SJCRH30 (cell line): ENCODE measurements at places on chromosomes 3 and 15. TPM values are rescaled to one million over a fixed set of nuclear protein-coding genes. Genes with fewer than 3 reads are reported as not detected.

Gene AADACL2
- not detected in 2 replicates for total RNA-seq

DNA sequence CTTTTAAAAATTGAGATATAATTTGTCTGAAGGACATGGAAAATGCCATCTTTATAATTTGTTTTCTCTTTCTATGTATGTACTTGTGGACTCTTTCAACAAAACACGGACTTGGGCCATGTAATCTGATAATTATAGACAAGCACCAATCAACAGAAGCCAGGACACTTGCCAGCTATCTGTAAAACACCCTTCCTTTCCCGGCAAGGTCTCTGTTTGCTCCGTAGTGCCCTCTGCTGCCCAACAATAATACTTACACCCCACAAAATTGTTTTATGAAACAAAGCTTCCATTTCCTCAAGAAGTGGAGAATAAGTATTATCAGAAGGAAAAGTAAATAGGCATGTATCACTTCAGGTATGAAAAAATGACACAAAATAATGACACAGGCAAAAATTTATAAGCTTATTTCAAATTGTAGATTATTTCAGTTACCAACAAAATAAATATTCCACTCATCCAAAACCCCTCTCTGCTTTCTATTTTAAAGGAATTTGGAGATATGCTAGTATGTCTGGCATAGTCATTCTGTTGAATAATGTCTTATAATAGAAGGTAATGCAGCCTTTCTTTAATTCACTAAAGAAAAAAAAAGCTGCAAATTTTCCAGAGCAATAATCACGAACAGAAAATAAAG lies 32.8 kb downstream of the MYH15 start:
- peak; percentile 45 for DNase-seq

GRCh38 chr15:76359152-76359551 lies 22.6 kb downstream of the ISL2 start:
- no peak for DNase-seq

GRCh38 chr15:36067483-36068274 lies 511.7 kb upstream of the CDIN1 start:
- DNase-seq = no peak

GRCh38 chr3:132723024-132723950 lies 1.1 kb upstream of the NPHP3 start:
- DNase-seq = no peak

GRCh38 chr3:147090461-147090860 lies 315.9 kb downstream of the ZIC4 start:
- DNase-seq = no peak

Gene BOC
- 13.4 and 15.3 TPM in 2 replicates for total RNA-seq

DNA sequence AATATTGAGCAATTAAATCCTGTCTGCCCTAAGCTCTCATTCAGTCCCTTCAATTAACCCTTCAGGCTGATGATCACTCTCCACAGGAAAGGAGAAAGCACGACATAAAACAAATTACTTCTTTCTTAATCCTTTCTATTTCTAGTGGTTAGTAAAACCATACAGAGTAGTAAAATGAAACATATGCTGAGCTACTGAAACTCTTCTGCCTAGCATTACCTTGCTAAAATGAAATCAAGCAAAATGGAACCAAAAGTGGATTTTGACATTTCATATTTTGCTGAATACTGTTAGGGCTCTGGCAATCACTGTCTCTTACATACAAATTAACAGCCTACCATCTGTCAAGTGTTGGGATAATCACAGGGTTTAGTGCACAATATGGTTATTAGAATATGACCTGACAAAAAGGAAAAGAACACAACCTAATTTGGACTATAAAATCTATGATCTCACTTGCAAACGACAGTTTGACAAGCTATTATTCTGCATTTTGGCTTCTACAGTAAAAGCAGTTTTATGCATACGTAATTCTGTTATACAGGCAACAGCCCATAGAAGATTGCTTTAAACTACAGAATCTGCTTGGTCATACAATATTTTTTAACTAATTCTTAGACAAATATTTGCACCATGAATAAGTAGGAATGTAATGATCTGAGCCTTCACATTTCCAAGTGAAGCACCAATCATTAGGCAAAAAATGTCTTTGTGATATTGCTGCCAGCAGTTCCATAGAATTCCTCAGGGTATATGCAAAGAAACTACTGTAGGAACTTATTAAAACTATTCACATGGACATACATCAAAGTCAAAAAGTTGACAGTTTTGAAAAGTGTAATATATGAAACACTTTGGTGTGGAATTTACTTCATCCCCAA lies 105.0 kb downstream of the FHIT start:
- no peak for DNase-seq

DNA sequence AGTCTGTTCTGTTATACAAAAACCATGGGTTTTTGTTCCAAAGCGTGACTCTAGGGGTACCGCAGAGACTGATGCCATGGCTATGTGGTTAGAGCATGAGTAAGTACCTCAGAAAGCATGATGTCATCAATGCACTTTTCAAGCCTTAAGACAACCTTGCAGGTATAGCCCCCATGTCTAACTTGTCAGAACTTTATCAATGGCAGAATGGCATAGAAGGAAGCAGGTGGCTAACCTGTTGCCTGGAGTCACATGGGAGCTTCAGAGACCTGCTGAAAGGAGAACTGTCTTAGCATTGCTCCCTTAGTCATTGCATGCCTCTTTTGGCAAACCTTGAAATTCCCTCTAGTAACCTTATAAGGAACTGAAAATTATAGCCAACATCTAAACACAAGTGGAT lies 52.5 kb downstream of the EOMES start:
- no peak for DNase-seq

GRCh38 chr3:24937228-24937627 lies 442.6 kb upstream of the THRB start:
- DNase-seq = no peak

Gene RPL22L1
- total RNA-seq = 45.2 and 52.8 TPM in 2 replicates

GRCh38 chr15:77720655-77721054 lies 87.9 kb upstream of the LINGO1 start:
- DNase-seq = peak; percentile 40

- no peak for DNase-seq
Measured at GRCh38 chr15:92095693-92096092, 242.2 kb downstream of the SLCO3A1 start.

DNA sequence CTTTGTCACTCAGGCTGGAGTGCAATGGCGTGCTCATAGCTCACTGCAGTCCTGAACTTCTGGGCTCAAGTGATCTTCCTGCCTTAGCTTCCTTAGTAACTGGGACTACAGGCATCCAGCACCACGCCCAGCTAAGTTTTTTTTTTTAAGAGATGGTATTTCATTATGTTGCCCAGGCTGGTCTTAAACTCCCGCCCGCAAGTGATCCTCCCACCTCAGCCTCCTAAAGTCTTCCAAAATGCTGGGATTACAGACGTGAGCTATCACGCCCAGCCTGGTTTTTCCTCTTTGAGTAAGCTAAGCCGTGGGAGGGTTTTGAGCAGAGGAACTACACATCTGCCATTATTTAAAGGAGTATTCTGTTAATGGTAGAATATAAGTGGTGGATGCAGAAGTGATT lies 7.4 kb upstream of the LRRFIP2 start:
- DNase-seq = no peak

DNA sequence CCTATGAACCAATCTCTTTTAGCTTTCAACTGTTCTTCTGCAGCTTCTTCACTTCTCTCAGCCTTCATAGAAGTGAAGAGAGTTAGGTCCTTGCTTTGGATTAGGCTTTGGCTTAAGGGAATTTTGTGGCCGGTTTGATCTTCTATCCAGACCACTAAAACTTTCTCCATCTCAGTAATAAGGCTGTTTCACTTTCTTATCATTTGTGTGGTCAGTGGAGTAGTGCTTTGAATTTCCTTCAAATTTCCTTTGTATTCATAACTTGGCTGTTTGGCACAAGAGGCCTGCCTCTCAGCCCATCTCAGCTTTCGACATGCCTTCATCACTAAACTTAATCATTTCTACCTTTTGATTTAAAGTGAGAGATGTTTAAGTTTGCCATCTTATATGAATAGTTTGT lies 21.7 kb downstream of the DZIP1L start:
- DNase-seq = no peak

DNA sequence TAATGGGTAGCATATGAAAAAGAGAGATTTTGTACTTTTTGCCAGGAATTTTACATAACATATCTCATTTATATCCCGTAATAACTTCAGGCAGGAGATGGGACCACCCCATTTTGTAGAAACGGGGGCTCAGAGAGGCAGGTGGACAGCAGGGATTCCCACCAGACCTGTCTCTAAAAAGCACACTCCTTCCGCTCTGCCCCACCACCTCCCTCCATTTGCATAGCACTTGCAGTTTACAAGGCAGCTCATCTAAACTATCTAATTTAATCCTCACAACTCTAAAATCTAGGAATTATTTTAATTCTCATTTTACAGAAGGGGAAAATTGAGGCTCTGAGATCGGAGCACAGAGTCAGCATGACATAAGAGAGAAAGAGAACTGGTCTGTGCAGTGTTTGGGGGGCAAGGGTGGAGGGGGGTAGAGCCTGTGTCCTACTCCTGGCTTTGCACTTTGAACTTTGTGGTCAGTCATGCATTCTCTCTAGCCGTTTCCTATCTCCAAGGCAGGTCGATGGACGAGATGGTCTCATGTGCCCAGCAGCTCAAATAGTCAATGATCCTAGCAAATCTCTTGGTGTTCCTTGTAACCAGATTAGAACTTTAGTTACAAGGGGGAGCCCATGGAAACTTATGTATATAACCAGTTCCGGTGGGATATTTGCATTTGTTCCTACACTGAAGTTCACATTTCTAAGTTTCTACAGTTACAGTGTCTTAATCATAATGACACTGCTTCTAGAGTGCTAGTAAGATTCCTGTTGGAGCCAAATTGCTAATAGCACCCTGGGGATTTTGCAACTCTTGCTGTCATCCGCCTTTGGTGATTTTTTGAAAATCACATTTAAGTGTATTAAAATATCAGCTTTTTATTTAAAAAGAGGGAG lies 18.6 kb downstream of the CRYGS start:
- no peak for DNase-seq

DNA sequence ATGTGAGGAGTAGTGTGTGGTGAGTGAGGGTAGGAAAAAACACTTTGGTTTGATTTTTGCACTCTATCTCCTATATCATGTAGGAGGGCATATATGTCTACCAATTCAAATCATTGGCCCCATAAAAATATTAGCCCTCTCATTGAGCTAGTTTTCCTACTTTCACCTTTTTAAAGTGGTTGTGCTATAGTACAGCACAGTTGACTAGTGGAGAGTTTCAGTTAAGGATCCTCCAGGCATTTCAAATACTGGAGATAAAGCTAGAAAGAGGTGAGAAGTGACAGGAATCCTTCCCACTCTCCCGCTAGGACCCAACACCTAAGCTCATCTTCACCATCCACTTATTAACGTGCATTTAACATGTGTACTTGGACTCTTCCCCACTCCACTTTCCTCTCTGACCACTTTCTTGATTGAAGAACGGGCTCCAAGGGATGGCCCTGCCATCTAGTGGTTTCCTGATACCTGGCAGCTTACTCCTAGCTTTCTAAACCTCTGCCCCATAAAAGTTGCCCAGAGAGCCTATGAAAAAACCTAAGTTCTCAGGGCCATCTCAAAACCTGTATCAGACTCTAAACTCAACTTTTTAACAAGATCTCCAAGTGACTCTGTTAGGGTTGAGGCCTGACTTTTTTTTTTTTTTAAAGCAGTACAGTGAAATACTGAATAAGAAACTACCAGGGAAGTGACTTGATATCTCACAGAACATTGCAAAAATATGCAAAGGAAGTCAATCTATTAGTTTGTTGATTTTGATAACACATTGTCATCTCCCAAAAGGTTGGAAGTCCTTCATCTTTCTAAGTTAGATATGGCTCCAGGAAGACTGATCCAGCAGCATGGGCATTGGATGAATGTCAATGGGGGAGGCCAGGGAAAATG lies 17.9 kb downstream of the IL12A start:
- DNase-seq = peak; percentile 34

- no peak for DNase-seq
Measured at GRCh38 chr3:39937315-39937714, 127.9 kb downstream of the MYRIP start.

DNA sequence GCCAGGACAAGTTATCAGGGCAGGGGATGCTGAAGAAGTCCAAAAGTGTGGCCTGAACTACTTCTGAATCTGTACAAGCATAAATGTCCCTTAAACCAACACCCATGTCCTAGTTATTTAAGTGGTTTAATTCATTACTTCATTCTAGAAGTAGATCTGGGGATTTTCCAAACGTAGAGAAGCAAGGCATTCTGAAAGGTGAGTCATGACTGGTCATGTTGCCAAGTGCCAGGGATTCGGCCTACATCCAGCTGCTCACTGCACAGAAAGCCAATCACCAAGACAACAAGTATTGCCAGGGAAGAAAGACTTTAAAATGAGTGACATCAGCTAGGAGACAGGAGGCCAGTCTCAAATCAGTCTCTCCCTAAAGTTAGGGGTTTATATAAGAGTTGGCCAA lies 396.6 kb downstream of the GABRB3 start:
- DNase-seq = no peak

DNA sequence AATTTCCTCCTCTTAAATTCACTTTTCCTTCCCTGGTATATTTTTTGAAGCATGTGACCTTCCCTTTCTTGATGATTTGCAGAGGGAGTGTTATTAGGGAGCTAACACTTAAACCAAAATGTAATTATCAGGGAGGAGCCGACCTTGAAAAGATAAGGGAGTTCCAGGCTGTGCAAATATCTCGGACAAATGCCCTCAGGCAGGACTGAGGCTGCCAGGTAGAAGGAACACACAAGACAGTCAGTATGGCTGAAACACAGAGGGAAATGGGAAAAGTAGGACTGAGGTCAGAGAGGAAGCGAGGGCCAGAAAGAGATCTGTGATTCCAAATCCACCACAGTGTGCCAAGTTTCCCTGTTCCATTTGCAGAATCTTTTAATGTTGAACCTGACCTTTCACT lies 221.0 kb downstream of the CNTN3 start:
- DNase-seq = no peak

DNA sequence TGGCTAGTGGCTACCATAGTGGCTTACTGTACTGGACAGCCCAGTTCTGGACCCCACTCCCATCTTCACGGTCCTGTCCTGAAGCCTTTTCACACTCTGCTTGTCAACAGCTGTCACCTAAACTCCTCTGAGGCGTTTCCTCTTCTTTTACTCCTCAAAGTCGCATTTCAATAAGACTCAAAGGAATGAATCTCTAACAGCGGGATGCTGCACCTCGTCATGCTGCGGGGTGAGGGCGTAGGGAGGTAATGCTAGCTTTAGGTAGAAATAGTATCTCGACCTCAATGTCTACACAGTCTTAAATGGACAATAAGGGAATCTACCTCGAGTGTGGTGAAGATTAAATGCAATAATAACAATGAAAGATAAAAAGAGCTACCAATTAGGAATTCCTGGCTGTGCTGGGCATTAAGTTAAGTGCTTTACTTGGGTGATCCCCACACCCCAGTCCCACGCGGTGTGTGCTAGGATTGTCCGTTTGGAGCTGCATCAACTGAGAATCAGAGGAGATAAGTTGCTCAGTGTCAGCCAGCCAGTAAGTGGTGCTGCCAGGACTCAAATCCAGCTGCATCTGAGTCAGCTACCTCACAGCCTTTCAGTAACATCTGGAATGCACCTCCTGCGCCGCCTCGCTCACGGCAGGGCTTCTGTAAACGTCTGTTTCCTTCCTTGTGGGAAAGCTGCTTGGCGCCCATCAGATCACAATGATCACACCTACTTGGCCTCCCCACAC lies 14.0 kb downstream of the PLA2G4D start:
- no peak for DNase-seq
